ENCODE measurements at places on chromosomes 4 and X.

- no peak for DNase-seq
Measured at GRCh38 chr4:39706334-39706733, 8.4 kb downstream of the UBE2K start.

GRCh38 chr4:140904904-140905303 is 148.7 kb upstream of the TBC1D9 start:
- DNase-seq, result no peak

DNA sequence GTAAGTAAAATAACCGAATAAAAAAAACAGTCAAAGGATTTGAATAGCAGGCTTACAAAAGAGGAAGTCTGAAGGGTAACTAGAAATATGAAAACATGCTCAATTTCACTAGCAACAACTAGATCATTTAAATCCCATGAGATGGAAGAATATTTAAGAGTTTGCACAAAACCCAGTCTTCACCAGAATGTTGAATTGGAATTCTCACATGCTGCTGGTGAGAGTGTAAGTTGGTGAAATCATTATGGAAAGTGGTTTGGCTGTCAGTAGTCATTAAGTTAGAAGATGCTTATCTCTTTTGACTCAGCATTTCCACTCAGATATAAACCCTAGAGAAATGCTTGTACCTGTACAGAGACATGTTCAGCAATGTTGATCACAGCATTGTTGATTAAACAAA is 110.1 kb downstream of the PGRMC2 start:
- no peak for DNase-seq

DNA sequence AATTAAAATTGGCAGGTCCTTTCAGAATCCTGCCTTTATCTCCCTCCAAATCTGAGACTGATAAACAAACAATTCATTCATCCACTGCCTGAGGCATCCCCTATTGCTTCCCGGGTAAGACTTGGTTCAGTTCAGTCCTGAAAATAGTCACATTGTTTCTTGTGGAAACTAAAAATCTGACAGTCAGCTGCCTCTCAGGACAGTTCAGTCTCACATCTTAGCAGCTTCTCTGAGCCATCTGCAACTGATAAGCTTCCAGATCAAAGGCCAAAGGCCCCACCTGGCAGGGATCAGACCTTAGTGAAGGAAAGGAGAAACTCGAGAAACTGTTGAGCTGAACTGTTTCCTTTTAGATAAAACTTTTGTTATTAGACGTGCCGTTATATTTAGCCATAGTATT is 264.5 kb downstream of the IL15 start:
- DNase-seq, result no peak

- DNase-seq, result no peak
Measured at GRCh38 chr4:157576671-157577217, 356.2 kb downstream of the GRIA2 start.

DNA sequence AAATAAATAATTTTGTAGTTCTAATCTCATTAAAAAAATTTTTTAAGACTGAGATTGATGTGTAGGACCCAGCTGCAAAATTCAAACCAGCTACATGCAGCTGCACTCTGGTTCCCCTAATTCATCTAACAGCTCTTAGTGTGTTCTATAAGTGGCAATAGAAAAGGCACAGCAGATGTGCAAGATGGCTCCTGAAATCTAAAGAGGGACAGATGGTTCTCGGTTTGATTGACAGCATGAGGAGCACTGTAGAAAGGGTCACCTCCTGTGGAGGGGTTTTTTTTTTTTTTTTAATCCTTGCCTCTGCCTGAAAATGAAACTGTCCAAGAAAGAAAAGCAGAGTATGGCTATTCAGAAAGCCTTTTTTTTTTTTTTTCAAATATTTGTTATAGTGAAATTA is 16.9 kb upstream of the OCIAD1 start:
- no peak for DNase-seq

GRCh38 chr4:3880615-3881120 is 114.5 kb downstream of the ADRA2C start:
- peak; percentile 27 for DNase-seq

- DNase-seq, result no peak
Measured at GRCh38 chr4:7806338-7807090, 133.1 kb downstream of the AFAP1 start.

- no peak for DNase-seq
Measured at GRCh38 chrX:130085551-130086446, 24.5 kb downstream of the ELF4 start.

DNA sequence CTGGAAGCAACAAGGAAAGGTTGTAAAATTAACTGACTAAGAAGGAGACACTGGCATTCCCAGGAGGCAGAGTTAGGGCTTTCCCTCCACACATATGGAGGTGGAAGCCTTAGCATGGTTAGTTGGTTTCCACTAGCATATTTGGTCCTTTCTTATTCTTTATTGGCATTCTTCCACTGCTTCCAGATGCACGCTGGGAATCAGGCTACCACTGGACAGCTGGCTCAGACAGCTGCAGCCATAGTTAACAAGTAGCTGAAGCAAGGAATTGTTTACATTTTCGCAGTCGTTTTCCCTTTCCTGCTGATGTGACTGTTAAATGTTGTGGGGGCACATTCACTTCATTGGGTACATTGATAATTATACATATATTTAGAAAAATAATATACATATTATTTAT is 169.2 kb downstream of the GRIA2 start:
- no peak for DNase-seq

- DNase-seq, result no peak
Measured at GRCh38 chr4:21205821-21206531, 505.7 kb downstream of the PACRGL start.

- DNase-seq, result no peak
Measured at GRCh38 chrX:111361751-111362150, 50.2 kb downstream of the DCX start.

- peak; percentile 43 for DNase-seq
Measured at GRCh38 chr4:73019462-73020047, 50.0 kb downstream of the COX18 start.

DNA sequence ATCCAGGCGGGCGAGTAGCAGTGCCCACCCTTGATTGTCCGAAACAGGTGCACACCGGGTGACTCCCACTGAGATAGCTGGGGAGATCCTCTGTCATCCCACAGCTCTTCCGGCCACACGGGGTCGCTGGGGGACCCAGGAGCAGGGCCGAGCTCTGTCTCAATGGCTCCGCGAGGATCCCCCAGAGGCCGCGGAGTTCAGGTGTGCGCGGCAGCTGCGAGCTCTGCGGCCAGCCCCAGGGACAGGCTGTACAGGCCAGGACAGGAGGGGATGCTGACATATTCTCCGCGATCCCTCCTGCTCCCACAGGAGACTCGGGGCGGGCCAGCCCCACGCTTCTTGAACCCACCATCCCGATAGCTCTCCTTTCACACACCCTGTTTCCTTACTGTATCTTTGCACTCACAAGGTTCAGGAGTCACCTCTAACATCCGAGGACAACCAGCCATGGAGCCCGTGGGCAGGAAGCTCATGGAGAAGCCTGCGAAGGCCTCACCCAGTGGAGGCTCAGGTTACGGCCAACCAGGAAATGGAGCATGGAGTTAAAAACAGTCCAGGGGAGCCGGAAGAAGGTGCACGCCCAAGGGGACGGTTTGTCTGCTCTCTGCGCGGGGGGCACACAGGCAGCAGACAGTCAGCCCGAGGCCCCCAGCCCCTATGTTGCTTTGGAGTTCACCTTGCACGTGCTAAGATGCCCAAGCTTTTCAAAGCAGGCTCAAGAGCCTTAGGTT is 77.9 kb upstream of the AMELX start:
- no peak for DNase-seq

DNA sequence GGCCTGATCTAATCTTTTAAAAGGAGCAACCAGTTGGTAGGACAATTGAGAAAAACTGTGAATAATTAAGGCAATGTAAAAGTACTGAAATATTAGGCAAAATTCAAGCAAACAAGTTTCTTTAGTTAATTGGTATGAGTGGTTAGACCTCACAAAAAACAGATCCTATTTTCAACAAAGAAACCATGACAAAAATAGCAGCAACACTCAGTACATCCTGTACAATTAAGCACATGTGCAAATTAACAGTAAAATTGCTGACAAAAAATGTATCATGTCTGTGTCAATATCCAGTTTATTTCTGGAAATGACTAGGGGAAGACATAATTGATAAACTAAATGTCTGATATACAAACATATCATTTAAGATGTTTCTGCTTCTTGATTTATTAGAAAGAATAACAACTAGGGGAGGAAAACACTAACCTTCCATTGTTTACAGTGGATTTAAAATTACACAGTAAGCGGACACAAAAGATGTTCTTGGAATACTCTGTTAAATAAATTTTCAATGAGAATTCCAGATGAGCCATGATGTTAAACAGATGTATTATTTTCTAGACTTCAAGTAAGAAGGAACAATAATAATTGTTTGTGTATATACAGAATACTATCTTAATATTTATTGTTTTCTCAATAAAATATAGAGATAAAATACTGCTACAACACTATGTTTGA is 638.9 kb downstream of the SPRY1 start:
- no peak for DNase-seq
